ENCODE measurements at places on chromosomes 3 and 15.

DNA sequence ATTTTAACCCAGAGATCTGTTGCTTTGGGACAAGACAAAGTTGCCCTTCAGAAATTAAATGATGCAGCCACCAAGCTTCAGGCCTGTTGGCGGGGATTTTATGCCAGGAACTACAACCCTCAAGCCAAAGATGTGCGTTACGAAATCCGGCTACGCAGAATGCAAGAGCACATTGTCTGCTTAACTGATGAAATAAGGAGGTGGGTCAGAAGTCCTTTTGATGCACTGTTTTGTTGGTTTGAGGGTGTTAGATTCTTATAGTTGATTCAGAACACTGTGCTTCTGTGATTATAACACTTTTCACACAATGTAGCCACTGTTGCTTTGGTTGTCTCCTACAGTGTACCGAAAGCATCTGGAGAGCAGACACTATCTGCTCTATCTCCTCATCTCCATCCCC is 20.8 kb upstream of the NXPE3 start:
- no peak for DNase-seq

DNA sequence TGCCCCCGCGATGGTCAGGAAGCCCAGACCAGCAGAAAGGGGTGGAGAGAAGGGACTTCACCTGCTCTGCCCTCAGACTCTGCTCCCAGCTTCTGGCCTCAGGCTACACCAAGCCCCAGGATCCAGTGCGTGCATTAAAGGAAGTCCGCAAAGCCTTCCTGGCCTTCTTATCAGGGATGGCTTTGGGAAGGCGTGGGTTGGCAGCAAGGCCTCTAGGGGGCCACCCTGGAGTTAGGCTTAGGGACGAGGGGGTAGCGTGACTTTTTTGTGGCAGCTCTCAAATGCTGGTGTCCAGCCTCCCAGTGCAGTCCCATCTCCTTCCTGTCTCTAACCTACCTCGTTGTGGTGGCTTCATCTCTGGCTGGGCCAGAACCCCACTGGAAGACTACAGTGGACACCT is 18.9 kb upstream of the RPL29 start:
- DNase-seq = no peak

DNA sequence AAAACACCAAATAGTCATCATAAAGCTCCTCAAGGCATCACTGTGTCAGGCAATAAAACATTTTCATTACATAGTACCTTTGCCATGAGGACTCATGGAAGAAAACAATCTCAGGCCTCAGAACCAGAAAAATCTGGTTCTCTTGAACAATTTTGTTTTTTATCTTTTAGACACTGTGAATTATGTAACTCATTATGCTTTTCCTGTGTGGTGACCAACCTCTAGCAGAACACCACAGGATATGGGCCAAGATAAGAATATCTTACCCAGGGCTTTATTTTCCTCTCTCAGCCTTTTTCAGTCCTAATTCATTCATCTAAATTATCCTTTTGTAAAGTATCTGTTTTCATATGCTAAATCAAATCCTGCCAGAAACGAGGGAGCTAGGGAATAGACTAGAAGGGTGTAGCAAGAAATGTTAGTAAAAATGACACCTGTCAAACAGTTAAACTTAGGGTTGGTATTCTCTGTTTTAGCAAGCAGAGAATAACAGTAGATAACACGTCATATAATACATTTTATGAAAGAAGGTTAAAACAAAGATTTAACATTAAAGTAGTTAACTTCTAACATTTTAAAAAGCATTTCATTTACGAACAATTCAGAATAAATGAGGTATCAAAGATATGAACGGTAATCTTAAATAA is 111.1 kb downstream of the FBXL22 start:
- DNase-seq = no peak

GRCh38 chr3:189778340-189778950 is 147.3 kb downstream of the TP63 start:
- DNase-seq = no peak

- DNase-seq = no peak
Measured at GRCh38 chr3:14532691-14533456, 7.3 kb downstream of the GRIP2 start.

DNA sequence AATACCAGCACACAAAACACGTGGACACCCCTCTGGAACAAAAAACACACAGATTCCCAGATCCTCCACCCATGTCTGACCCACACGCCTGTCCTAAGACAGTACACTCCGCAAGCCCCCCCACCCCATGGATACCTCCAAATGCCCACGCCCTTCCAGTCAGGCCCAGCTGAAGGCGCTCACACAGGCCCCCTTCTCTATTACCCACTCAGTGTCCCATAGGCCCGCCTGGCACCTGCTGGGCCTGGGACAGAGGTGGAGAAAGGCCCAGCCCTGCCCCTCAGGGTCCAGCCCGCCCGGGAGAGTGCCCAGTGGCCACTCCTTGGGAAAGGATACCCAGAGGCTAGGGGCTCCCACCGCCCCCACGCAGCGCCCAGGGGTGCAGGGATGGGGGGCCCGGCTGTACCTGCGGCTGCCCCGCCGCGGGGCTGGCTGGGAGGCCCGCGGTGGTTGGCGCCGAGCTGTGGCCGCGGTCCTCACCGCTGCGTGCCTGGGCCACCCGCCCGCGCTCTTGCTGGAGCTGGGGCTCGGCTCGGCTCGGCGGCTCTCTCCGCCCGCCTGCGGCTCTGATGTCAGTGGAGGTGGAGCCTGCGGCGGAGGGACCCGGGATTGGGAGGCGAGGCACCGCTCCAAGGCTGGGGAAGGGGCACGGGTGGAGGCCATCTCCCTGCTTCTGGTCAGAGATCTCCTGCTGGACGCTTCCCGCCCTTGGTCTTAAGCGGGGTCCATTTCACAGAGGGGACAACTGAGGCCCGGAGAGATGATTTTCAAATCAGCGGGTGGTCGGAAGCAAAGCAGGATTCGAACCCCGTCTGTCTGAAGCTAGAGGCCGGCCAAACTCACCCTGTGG is at the start of gene CAMK1:
TSS of gene CAMK1 (minus strand) at position 522 of the 850 bp plus-strand sequence. CDS start 2,198 bp downstream, outside the sequence.
- peak; percentile 53 for DNase-seq

- DNase-seq = peak; percentile 22
Measured at GRCh38 chr3:31981206-31982181, at the start of the genes OSBPL10 and ZNF860. TSS of gene OSBPL10 (minus strand) at chr3:31981262. CDS start at chr3:31981179, 83 bp downstream. TSS of gene ZNF860 (plus strand) at chr3:31981750. CDS start at chr3:31989080, 7,330 bp downstream.

Measured in CD4-positive, alpha-beta T cell treated with Interleukin-15 for 1 hour (primary cell).